Right ventricle myocardium inferior (tissue), 1 donor: ENCODE measurements at places on chromosomes 1 and 21. TPM values are rescaled to one million over a fixed set of nuclear protein-coding genes. Genes with fewer than 3 reads are reported as not detected.

Gene PANK4
- total RNA-seq, result 46.4 TPM

Gene RHBG
- not detected for total RNA-seq

- no peak for DNase-seq
Measured at GRCh38 chr1:166136222-166136621, 30.6 kb downstream of the FAM78B start.

GRCh38 chr1:75338616-75339483 is 204.7 kb downstream of the LHX8 start:
- no peak for DNase-seq

DNA sequence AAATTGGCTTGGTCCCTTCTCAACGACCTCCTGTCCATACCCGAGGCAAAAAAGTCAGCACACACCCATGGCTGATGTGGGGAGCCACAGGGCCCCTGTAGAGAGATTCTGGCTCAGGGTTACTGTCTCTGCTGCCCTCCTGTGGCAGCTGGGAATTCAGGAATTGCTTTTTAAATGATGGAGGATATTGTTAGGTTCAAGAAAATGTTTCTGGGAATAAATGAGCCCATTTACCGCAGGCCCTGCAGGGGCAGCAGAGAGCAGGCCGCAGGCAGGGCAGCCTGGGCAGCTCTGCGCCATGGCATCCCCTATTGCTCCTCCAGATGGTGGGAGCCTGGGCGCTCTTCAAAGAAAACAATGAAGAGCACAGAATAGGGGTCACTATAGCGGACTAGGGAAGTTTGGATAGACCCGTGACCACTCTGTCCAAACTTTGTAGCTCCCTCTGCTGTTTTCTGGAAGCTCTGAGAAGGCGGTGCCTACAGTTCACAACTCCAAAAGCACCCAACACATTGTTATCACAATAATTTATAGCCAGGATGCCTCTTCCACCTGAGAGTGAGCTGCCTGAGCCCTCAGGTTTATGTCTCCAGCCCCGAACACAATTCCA is 201.1 kb downstream of the BACH1 start:
- DNase-seq, result no peak
